Stimulated activated CD4-positive, alpha-beta T cell treated with anti-CD3 and anti-CD28 coated beads, Interleukin-15, amount 100 ng/mL, for 1 hour (primary cell): ENCODE measurements at places on chromosomes 4 and X.

- no peak for DNase-seq
These were observed 148.9 kb downstream of the STIM2 start for GRCh38 chr4:27009539-27009938.

DNA sequence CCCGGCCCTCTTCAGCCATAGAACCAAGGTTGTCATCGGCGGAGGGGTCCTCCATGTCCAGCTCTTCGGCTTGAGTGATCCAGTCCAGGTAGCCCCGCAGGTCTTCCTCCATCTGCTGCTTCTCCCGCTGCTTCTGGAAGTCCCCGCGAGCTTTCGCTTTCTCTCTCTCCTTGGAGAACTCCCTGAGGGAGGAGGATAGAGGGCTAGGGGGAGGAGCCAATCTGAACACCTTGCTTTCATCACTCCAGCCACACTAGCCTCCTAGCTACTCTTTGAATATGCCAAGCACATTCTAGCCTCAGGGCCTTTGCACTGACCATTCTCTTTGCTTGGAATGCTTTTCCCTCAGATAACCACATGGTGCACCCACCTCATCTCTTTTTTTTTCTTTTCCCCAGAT, 6.2 kb downstream of the CACNA1F start:
- no peak for DNase-seq

DNA sequence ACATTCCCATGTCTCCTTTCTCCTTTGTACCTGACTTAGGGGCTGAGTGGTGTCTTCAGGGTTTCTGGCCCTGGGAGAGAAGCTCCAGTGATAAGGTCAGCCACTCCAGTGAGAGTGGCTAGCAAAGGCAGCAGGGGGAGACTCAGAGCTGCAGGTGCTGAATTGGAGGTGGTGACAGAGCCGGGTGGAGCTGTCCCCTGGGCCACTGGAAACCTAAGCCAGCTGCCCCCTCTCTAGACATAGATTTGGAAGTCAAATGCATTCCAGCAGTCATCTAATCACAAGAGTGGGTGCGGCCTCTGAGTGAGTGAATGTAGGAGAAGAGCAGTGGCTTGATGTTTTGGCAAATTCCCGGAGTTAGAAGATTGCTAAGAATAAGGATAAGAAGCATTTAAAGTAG, 28.5 kb downstream of the TRIM2 start:
- DNase-seq = no peak

- no peak for DNase-seq
These were observed 30.8 kb downstream of the MRPL1 start for GRCh38 chr4:77893451-77893850.

- DNase-seq = no peak
These were observed 54.4 kb upstream of the BMP2K start for GRCh38 chr4:78721747-78722146.

- DNase-seq = no peak
These were observed 82.3 kb upstream of the OGT start for GRCh38 chrX:71450433-71451106.

DNA sequence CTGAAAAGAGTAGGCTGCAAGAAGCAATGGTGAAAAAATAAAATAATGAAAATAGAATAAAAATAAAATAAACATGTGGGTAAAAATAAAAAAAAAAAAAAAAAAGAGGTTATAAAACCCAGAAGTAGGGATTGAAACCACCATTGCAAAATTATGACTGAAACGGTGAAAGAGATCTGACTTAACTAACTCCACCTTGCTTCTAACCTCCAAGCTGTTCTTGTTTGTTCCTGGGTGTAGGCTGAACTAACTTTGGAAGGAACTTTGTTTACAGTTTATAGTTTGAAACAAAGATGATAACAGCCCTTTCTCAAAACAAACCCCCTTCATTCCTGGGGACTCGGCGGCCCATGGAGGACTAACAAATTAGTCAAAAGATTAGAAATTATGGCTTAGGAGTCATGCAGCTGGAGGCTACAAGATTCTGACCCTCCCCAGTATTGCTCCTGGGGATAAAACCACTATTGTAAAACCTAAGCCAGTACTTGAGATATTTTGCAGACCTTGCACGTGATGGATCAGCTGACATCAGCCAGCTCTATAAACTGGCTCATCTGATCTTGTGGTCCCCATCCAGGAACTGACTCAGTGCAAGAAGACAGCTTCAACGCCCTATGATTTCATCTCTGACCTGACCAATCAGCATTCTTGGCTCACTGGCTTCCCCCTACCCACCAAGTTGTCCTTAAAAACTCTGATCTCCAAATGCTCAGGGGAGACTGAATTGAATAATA, 30.4 kb downstream of the DDX60L start:
- no peak for DNase-seq

DNA sequence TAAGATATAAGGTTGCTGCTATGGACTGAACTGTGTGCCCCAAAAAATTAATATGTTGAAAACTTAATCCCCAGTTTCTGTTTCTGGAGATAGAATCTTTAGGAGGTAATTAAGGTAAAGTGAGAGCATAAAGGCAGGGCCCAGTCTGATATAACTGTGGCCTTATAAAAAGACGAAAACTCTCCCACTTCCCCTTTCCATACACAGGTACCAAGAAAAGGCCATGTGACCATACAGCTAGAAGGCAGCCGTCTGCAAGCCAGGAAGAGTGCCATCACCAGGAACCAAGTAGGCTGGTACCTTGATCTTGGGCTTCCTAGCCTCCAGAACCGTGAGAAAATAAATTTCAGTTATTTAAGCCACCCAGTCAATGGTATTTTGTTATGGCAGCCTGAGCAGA, 550.3 kb downstream of the SMARCA1 start:
- DNase-seq = no peak

GRCh38 chrX:45784590-45784989, 583.9 kb upstream of the DIPK2B start:
- DNase-seq = no peak

GRCh38 chr4:176964116-176964691, 171.5 kb upstream of the VEGFC start:
- DNase-seq = no peak

- no peak for DNase-seq
These were observed 1825.7 kb upstream of the ADGRL3 start for GRCh38 chr4:59374416-59374815.

DNA sequence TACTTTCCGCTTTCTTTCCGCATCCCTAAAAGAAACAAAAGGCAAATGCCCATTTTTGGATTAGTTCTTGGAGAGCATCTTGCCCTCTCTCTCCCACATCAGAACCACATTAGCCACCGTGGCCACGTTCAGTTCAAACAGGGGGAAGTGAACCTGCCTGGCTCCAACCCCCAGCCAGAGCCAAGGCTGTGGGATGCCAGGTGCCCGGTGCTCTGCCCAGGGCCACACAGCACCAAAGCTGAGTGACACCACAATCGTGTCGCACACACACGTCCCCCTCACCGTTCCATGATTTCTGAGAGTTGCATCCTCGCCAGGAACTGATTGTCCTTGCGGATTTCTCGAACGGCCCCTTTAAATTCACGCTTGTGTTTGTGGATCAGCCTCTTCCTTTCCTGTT, 24.3 kb downstream of the NOP14 start:
- DNase-seq = no peak

DNA sequence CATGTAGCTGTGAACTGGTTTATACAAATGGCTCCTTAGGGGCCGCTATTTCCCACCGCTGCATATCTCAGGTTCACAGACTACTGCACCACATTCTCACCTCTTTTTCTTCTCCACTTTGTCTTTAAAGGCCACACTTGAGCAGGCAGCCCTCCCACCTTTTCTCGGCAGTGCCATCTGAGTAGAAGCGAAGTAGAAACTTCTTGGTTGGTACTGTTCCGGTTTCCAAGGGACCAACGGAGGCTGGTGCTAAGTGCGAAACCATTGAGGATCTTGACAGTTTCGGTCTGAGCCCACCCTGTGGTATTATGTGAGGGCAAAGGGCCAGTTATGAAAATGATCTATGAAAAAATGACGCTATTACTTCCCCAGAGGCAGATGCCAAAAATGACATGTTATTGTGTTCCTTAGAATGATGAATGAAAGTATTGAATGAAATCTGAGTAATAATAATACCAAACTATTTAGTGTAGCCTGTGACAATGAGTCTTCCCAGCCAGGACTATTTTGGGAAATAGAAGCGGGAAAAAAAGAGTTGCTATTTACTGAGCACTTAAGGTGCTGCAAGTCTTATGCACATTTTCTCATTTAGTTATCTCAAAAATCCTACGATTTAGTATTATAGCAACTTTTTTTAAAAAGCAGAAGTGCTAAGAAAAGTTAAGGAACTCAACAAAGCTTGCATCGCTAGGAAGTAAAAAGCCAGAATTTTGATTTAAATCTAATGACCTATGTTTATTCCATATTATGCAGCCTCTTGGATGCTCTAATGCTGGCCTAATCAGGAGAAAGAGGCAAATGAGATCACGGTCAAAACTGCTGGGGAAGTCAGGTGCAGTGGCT, 29.6 kb upstream of the CHRNA9 start:
- DNase-seq = no peak

- DNase-seq = no peak
These were observed 81.8 kb downstream of the F11 start for GRCh38 chr4:186347743-186348142.

DNA sequence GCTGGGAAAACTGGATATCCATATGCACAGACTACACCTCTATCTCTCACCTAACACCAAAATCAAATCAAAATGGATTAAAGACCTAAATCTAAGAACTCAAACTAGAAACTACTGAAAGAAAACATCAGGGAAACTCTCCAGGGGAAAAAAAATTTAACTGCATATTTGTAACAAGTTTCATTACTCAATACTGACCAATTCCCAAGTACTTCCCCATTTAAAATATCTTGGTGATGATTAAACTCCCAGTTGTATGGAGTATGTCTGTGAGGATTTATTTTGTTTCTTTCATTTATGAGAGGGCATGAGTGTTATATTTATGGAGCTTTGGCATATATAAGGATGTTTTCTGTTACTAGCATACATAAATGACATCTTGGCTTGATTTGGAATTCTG, 112.3 kb upstream of the IL15 start:
- DNase-seq = no peak

GRCh38 chr4:185249105-185249504, 39.7 kb downstream of the SNX25 start:
- DNase-seq = no peak

DNA sequence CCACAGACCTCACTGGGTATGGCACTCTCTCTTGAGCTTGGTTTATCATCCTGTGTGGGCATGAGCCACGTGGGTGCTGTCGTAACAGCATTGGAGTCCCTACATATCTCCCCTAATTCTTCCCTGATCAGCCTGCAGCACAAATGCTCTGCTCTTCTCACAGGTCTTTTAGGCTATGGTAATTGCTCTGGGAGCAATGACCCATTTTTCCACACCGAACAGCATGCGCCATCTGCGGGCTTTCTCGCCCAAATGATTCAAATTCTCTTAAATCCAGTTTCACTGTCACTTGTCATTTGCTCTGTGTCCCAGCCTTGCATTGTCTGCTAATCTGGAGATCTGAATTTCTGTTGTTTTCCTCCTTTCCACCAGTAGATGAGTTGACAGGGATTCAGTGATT, 48.9 kb upstream of the GATB start:
- no peak for DNase-seq

DNA sequence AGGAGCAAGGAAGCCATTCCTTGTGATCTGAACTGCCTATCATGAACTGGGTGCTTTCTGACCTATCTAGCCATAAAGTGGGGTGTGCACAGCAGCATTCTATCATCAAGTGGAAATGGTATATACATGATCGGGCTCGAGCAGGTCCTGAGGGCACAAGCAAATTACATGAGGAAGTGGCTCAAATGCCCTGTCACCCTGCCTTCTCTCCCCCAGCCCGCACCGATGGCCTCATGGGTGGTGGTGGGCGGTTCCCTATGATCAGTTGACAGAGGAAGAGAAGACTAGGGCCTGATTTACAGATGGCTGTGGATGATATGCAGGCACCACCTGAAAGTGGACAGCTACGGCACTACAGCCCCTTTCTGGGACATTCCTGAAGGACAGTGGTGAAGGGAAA, 46.3 kb upstream of the BCLAF3 start:
- DNase-seq = no peak

DNA sequence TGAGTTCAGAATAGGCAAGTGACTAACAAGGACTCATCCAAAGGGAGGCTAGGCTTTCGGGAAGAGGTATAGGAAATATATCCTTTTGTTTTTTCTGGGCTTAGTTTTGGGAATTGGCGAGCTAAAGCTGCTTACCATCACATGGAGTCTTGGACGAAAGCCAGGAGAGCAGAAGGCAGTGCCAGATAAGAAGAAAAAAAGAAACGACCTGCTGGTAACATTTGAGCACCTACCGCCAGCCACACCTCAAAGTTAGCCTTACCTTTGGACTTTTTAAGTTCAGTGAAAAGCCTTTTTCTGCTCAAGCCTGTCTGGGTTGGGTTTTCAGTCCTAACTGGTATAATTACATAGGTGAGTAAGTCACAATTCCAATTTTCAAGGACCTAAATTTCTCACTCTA, 85.1 kb upstream of the LCORL start:
- DNase-seq = no peak

DNA sequence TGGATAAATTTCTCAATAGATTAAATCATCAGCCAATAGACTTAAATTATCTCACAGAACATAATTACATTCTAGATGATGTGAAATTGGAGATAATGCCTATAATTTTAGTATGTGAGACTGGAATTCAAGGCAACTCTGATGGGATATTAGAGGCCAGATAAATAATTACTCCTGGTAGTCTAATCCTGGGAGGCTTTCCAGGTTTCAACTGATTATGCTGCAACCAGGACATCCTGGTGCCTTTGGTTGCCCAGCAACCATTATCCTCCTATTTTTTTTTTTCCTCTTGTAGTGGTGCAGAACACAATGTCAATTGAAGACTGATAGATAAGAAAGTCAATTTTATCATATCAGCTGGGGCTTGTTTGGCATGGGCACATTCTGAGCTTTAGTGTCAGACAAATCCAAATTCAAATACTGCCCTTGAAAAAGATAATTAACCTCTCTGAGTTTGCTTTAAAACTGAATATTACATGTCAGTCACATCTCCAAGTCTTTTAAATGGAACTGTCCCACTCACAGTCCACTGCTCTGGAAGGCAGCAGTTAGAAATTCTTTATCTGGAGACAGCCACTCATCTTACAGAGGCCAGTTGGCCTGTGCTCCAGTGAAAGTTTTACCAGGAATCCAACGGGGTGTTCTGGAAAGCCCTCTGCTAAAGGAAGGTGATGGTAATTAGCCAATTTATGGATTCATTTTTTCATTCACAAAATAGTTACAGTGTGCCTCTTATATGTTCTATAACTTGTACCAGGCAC, 95.3 kb upstream of the GUCY1A1 start:
- no peak for DNase-seq

- DNase-seq = no peak
These were observed 18.0 kb downstream of the SPINK2 start for GRCh38 chr4:56803471-56803870.
